CD4-positive, alpha-beta T cell treated with Interleukin-4 for 4 hours (primary cell): ENCODE measurements at places on chromosomes 16 and 17.

DNA sequence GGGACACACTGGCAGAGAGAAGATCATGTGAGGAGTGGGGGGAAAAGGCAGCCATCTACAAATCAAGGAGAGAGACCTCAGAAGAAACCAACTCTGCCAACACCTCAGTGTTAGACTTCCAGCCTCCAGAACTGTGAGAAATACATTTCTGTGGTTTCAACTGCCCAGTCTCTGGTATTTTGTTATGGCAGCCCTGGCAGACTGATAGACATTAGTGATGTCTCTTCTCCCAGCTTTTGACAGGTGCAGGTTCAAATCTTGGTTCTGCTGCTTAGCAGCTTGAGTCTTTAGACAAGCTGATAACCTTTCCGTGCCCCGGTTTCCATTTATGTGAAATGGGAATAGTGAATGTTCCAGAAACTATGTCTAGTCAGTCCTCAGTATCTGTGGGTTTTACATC, 199.5 kb downstream of the SNX29 start:
- no peak for DNase-seq

GRCh38 chr16:67663151-67663876, 2.6 kb downstream of the PARD6A start:
- DNase-seq = no peak

DNA sequence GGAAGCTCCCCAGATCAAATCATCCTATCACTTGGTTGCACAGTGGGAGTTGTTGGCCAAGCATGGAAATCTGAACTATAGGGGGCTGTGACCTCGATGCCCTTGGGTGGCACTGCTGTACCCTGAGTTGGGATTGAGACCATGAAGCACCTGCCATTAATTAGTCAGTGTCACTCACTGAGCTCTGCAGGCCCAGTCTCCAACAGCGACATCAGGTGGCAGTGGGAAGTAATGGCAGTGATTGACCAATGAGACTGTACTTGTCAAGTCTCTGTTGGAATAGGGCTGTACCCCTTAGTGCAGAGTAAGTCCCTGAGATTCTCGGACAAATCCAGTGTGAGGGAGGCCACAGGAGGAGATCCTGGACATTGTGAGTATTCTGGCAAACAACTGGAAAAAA, 118.0 kb upstream of the RPL38 start:
- no peak for DNase-seq

DNA sequence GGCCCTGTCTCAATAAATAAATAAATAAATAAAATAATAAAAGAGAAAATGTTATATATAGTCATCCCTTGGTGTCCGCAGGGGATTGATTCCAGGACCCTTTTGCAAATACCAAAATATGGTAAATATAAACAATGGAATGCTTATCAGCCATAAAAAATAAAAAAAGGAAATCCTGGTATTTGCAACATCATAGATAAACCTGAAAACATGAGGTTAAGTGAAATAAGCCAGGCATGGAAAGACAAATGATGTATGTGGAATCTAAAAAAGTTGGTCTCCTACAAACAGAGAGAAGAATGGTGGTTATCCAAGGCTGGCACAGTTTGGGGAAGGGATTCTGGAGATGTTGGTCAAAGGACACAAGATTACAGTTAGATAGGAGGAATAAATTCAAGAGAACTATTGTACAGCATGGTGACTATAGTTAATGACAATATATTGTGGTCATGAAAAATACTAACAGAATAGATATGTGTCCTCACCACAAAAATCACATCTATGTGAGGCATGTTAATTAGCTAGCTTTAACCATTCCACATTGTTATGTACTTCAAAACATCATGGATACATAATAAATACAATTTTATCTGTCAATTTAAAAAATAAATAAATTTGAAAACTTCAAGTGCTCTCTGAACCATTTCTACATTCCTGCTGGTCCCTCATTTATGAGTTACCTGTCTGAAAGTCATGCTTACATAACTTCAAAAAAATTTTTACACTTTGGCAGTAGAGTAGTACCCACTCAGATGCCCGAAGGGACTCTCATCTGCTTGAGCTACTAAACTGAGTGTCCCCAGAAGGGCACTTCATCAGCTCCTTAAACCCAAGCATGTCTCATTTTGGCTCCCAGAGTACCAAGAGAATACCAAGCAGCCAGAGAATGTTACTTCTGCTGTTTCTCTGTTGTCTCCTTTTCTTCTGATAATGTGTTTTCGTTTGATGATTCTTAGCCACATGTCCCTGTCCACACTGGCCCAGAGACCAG, 26.6 kb downstream of the N4BP1 start:
- DNase-seq = no peak

DNA sequence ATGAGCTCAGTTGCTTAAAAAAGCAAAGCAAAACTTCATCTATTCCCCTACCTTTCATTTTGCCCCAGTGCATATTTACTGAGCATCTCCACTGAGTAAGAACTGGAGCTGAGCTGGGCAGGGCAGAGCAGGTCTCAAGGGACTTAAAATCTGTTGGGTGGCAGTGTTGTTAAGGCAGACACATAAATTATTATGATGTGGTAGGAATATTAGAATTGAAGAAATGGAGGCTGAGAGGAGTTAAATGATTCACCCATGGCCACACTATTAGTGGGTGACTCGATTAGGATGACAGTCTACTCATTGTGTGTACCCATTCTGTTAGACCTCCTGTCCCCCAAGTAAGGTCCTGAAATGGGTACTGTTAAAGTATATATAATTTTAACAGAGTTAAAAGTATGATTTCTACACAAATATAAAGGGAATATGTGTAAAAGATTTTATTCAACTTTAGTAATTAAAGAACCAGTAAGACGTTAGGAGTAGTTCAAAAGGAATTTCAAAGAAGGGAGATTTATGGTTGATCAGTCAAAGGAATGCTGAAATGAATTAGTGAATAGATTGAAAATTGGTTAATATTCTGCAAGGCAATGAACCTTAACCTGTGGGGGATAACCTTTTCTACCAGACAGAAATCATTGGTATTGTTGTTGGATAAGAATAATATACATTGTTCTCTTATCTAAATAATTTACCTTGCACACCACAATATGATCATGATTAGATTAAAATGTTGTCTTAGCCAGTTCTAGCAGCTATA, 17.5 kb downstream of the ITGB3 start:
- no peak for DNase-seq

DNA sequence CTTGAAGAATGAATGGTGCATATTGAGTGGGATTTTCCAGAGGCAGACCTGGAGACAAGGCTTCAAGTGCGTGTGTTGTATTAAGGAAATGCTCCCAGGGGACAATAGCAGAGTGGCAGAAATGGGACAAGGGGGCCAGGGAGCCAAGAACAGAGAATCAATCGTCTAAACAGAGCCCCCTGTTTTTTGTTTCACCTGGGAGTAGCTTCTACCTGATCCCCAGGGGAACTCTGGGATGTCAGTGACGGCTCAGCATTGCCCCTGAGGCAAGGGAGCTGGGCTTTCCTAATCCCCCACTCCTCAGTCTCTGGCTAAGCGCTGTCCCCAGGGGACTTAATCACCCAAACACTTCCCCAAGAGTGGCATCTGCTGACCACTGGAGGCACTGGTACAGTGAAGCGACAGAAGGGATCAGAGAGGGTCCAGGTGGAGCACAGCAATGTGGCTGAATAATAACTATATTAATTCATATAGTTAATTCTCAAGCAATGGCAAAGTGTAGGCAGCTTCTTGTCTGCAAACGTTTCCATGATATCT, 35.7 kb upstream of the C16orf78 start:
- no peak for DNase-seq

DNA sequence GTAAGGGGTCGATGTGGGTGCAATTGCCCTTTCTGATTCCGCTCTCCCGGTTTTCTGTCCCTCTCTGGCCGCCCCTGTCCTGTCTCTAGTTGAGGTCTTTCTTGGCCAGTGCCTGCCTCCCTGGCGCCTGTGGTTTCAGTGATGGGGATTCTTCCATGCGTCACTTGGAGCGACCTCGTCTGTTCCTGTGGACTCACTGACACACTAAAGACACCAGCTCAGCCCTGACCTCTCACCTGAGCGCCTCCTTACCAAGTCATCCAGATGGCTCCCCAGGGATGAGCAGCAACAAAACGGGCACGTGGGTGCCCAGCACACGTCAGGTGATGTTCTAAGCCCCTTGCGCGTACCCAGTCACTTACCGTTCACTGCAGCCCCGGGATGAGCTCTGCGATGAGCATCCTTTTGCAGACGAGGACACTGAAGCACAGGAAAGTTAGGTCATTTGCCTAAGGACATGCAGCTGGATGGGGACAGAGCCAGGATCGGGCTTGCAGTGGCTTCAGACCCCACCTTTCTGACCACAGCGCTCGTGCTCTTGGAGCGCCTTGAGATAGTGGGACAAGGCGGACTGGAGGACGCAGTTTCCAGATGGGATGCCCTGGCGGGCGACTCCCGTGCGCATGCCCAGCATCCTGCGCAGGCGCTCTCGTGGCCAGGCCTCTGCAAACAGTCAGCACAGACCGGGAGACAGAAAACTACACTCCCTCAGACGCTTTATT, 11.5 kb upstream of the LGALS3BP start:
- no peak for DNase-seq

DNA sequence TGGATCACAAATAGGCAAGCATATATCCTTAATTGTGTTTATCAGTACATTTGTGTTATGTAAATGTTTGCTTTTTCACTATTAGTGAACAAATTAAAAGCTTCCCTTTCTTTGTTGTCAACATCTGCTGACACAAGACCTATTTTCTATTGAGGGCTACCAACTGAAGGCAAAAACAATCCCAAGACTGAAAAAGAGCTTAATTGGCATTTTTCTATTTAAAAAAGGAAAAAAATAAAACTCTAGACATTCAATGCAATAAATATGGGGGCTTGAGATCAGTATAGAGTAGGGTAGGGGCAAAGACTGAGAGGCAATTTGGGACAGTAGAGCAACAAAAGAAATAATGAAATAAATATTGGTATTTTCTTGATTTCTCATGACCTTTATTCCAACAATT, 24.2 kb downstream of the OMG start:
- no peak for DNase-seq

GRCh38 chr17:21379080-21379711, 3.0 kb downstream of the KCNJ12 start:
- no peak for DNase-seq

GRCh38 chr17:10518271-10519037, at the start of gene MYH1:
Gene MYH1 (minus strand): TSS chr17:10518542. CDS start chr17:10516642, 1,900 bp downstream.
- no peak for DNase-seq

DNA sequence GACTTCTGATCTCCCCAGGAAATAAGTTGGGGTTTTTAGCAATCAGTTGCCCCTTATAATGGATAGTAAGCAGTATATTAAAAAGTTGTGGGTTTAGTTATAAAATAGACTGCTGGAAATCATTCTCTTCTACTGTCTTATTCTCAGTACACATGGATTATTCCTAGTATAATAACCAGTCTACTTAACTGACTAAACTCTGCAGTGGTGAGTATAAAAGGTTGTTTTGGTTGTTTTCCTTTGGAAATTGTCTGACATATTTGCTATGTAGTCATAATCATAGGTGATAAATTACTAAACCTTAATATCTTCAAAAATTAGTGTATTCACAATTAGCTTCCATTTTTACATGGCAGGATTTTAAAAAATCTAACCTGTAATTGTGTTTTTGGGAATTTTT, 31.4 kb downstream of the CTCF start:
- DNase-seq = no peak

- no peak for DNase-seq
These were observed 26.8 kb upstream of the WSCD1 start for GRCh38 chr17:6043405-6043804.

DNA sequence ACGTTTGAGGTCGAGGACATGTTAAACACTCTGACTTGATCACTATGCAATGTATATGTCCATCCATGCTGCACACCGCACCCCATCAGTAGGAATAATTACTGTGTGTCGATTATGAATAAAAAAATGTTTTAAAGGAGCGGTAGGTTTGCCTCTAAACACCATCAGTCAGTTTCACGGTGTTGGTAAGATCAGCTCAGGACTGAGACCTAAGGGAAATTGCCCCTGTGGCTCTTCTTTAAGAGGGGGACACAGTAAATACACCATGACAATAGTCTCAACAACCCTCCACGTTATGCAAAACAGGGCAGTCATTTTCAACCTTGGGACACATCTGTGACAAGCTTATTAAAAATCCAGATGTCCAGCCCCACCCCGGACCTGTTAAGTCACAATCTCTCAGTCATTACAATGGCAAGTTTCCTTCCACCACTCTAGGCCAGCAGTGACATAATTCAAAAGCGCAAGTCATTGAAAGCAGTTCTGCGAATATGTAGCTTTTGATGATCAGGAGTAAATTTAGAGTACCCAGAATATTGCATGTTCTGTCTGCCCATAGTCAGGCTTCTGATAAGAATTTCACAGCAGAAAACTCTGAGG, 1.2 kb downstream of the ATMIN start:
- DNase-seq = no peak

GRCh38 chr17:67469208-67469980, 92.3 kb downstream of the PITPNC1 start:
- DNase-seq = peak; percentile 35

DNA sequence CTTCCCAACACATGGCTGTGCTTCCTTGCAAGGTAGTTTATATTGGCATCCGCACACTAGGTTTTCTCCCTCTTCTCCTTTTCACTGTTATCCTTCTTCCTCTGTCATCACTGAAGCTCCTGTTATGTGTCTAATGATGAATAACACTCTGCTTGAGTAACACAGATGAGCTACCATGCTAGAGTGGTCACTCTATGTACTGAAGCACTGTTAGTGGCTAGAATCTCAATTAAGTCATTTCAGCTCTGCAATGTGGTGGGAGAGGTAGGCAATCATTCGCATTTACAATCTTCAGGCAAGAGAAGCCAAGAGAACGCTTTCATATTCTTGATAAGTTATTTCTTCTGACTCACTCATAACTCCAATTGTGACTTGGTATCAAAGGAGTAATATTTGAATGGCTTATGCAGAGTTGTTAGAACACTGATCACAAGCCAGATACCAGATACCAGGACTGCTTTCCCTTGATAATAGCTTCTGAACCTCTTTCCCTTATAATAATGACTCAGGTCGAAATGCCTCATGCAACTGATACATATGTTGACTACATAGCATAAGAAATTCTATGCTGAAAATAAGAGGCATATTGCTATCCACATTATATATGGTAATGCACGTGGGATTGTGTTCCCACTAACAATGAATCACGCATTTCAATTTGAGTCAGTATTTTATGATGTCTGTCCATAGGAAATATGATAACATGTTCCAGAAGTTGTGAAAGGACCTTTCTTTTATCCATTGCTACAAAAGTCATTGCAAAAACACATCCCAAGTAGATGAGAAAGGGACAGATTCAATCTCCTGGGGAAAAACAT, 158.0 kb upstream of the HS3ST3A1 start:
- DNase-seq = no peak

- DNase-seq = no peak
These were observed 166.4 kb downstream of the CYB561 start for GRCh38 chr17:63279498-63280230.

DNA sequence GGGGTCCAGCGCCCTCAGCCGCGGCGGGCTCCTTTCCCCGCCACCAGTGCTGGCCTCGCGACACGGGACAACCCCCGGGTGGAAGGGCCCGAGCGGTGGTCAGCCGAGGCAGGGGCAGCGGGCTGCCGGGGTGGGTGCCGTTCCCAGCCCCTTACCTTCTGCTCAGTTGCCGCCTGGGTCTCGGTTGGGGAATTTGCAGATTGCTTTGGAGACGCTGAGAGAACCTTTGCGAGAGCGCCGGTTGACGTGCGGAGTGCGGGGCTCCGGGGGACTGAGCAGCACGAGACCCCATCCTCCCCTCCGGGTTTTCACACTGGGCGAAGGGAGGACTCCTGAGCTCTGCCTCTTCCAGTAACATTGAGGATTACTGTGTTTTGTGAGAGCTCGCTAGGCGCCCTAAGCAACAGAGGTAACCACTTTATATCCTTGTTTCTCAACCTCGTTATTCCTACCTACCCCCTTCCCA, 381 bp downstream of the CTNS start:
- no peak for DNase-seq
